ENCODE measurements at places on chromosomes 7 and 10. TPM values are rescaled to one million over a fixed set of nuclear protein-coding genes. Genes with fewer than 3 reads are reported as not detected.
A peak's percentile ranks its signal among the peaks of the same experiment; 100 is the strongest.

OR13A1 gene
- total RNA-seq: not detected

DNA sequence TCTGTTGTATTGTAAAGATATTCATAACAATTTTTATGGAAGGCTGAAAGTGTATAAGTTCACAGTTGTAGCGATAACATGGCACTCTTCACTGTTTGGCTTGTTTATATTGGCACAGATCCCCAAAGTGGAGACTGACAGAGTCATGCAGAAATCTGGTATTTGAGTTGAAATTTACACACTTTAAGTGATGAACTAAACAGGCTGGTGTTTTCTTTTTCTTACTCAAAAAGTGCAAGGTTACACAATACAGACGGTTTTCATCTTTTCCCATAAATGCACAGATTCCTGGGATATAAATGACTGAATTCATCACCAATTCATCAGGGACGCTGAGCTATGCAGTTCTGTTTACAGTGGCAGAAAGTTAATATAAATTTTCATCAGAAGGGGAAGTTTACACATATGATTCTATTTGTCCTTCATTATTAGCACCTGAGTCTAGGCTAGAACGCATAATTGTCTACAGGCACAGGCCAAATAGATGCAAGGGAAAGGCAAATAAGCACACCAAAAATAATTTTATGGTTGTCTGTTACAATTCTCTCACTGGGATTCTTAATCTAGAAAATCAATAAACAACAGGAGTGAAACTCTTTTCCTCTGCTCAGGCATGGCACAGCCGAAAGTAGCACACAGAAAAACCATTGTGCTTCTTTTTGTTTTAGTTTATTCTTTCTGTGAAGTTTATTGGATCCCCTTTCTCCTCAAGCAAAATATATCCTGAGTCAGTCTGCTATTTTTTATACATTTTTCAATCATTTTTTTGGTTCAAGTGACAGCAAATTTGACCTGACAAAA, 88.0 kb downstream of the FOXP2 start:
- no peaks in the 10 kb centered on the region for H3K27me3 ChIP-seq
- H3K4me1 ChIP-seq: peaks cover 7% of the 10 kb centered on the region
- H3K36me3 ChIP-seq: no peaks in the 10 kb centered on the region
- no peak overlapping the region for H3K27ac ChIP-seq
- DNase-seq: peak; percentile 8

C1QL3 gene
- total RNA-seq: not detected

GRCh38 chr7:132164558-132165125, 411.6 kb downstream of the PLXNA4 start:
- H3K27me3 ChIP-seq: peaks cover 97% of the 10 kb centered on the region
- no peaks in the 10 kb centered on the region for H3K36me3 ChIP-seq
- no peak overlapping the region for H3K4me3 ChIP-seq
- H3K27ac ChIP-seq: no peak overlapping the region
- no peaks in the 10 kb centered on the region for H3K4me1 ChIP-seq

CLRN3 gene
- total RNA-seq: 0.52 TPM

GTF2IRD1 gene
- total RNA-seq: 31.1 TPM

- H3K27me3 ChIP-seq: no peaks in the 10 kb centered on the region
- H3K4me3 ChIP-seq: no peak overlapping the region
- H3K36me3 ChIP-seq: no peaks in the 10 kb centered on the region
- no peak for DNase-seq
- no peaks in the 10 kb centered on the region for H3K4me1 ChIP-seq
Observed at GRCh38 chr10:76436401-76436811, 1005.0 kb downstream of the LRMDA start.

NUTM2E gene
- total RNA-seq: not detected

UBTD1 gene
- 8.7 TPM for total RNA-seq

- no peaks in the 10 kb centered on the region for H3K4me1 ChIP-seq
- no peaks in the 10 kb centered on the region for H3K36me3 ChIP-seq
- H3K4me3 ChIP-seq: no peak within 1 kb of the TSS
- no peak within 1 kb of the TSS for H3K27ac ChIP-seq
Observed at GRCh38 chr7:54541669-54542625, at the start of gene VSTM2A. Gene VSTM2A, plus strand, starts transcription at chr7:54542375. Its CDS starts 356 bp downstream, at chr7:54542731.

DNA sequence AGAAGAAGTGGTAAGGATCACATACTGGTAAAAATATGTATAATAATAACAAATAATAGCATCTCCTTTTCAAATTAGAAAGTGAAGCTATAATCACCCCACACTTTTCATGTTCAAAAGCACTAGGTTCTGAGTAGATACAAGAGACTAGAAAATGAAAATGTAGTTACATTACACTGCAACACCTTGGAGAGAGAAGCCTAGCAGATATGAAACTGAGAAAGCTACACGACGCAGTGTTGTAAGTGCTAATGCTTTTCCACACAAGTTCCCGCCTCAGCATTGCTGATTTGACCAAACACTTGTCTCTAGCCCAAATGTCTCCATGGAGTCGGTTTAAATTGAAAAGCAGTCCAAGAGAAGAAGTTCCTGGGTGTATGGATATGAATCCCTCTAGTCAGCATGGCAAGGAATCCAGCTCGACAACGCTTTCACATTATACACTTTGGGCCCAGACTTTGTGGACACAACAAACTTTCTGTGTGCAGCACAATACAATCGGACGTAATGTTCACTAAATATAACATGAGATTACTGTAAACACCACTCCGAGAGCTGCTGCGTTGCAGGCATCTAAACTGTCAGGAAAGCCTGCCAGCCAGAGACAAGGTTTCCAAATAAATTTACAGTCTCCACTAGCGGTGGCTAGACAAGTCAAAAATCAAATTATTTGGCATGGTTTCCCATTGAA, 1.7 kb downstream of the PDE1C start:
- no peaks in the 10 kb centered on the region for H3K27me3 ChIP-seq
- peaks cover 55% of the 10 kb centered on the region for H3K4me1 ChIP-seq
- H3K4me3 ChIP-seq: peak overlapping the region; percentile 95
- H3K27ac ChIP-seq: no peak overlapping the region

- H3K27ac ChIP-seq: no peak overlapping the region
- no peaks in the 10 kb centered on the region for H3K27me3 ChIP-seq
- no peak overlapping the region for H3K4me3 ChIP-seq
- no peaks in the 10 kb centered on the region for H3K36me3 ChIP-seq
Observed at GRCh38 chr7:157674715-157675426, 338.1 kb downstream of the DNAJB6 start.

DNA sequence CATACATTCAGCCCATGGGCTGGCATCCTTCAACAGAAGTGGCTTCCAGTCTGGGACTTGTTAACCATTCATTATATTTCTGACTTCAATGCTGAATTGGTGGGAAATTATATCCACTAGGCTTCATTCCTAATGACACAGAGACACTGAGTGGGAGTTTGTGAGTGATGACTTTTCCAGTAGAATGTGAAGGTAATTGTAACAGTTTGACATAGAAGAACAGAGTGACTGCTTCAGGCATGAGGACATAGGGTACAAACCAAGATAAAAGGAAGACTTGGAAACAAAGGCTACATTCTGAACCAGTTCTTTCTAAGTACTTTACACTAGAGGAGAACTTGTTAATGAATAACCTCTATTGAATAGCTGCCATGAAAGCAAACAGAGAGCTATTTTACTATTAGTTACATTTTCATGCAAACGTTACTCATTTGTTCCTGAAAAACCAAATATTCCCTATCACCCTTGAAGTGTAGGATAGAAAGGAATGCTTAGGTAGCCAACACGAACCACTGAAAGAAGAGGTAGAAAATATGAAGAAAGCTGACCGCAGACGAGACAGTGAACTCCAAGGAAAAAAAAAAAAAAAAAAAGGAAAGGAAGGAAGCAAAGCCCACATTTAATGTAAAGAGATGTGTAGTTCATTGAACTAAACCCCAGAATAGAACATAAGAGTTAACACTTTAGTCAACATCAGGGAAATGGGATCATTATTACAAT, 237.0 kb upstream of the SEMA3C start:
- peaks cover 47% of the 10 kb centered on the region for H3K4me1 ChIP-seq
- no peaks in the 10 kb centered on the region for H3K36me3 ChIP-seq
- DNase-seq: no peak
- peak overlapping the region; percentile 20 for H3K4me3 ChIP-seq
- peak overlapping the region; percentile 77 for H3K27ac ChIP-seq

GDF10 gene
- not detected for total RNA-seq

GRCh38 chr7:42575171-42575570, 336.7 kb downstream of the C7orf25 start:
- H3K36me3 ChIP-seq: no peaks in the 10 kb centered on the region
- H3K27ac ChIP-seq: no peak overlapping the region
- H3K27me3 ChIP-seq: no peaks in the 10 kb centered on the region
- H3K4me1 ChIP-seq: no peaks in the 10 kb centered on the region
- DNase-seq: no peak

- H3K27ac ChIP-seq: no peak overlapping the region
- H3K4me3 ChIP-seq: no peak overlapping the region
- peaks cover 72% of the 10 kb centered on the region for H3K27me3 ChIP-seq
- no peaks in the 10 kb centered on the region for H3K36me3 ChIP-seq
- no peaks in the 10 kb centered on the region for H3K4me1 ChIP-seq
Observed at GRCh38 chr10:84588971-84589370, 260.6 kb downstream of the CCSER2 start.

KCNIP2 gene
- 3.3 TPM for total RNA-seq

GRCh38 chr7:71009636-71010035, 122.3 kb upstream of the GALNT17 start:
- no peak overlapping the region for H3K4me3 ChIP-seq
- no peaks in the 10 kb centered on the region for H3K4me1 ChIP-seq
- H3K27ac ChIP-seq: no peak overlapping the region
- H3K36me3 ChIP-seq: no peaks in the 10 kb centered on the region
- no peak for DNase-seq
- H3K27me3 ChIP-seq: no peaks in the 10 kb centered on the region

DNA sequence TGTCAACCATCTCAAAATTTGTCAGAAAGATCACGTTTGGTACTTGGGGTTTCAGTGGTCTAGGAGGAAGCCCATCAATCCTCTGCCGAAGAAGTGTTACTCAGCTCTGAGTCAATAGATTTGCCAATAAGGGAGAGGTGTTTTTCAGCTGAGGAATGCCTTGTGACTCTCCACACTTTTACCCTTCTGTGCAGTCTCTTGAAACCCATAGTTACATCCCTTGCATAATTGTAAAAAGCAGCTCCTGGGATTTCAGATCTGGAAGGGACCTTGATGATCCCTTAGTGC, 47.5 kb downstream of the INSYN2A start:
- H3K27me3 ChIP-seq: no peaks in the 10 kb centered on the region
- no peak overlapping the region for H3K4me3 ChIP-seq
- no peaks in the 10 kb centered on the region for H3K4me1 ChIP-seq
- H3K36me3 ChIP-seq: no peaks in the 10 kb centered on the region
- H3K27ac ChIP-seq: no peak overlapping the region
- no peak for DNase-seq

HPS1 gene
- 34.2 TPM for total RNA-seq

DNA sequence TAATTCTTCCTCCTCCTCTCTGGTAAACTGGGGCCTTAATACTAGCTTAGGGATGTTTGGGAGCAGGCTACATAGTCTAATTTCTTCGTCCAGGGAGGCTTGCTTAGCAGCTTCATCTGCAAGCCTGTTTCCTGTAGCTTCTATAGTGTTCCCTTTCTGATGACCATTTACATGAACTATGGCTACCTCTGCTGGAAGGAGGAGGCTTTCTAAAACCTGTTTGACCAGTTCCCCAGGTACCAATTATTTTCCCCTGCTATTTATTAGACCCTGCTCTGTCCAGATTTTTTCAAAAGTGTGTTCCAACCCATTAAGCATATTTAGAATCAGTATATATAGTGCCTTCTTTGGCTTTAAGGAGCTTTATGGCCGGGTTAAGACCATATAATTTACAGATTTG, 38.8 kb upstream of the DNAH11 start:
- no peaks in the 10 kb centered on the region for H3K27me3 ChIP-seq
- H3K36me3 ChIP-seq: no peaks in the 10 kb centered on the region
- no peak overlapping the region for H3K4me3 ChIP-seq
- H3K4me1 ChIP-seq: peaks cover 12% of the 10 kb centered on the region

- H3K27me3 ChIP-seq: no peaks in the 10 kb centered on the region
- peak; percentile 25 for DNase-seq
- no peak overlapping the region for H3K4me3 ChIP-seq
- H3K4me1 ChIP-seq: peaks cover 17% of the 10 kb centered on the region
- no peak overlapping the region for H3K27ac ChIP-seq
- no peaks in the 10 kb centered on the region for H3K36me3 ChIP-seq
Observed at GRCh38 chr10:65751218-65751617, 1174.6 kb upstream of the LRRTM3 start.

DNA sequence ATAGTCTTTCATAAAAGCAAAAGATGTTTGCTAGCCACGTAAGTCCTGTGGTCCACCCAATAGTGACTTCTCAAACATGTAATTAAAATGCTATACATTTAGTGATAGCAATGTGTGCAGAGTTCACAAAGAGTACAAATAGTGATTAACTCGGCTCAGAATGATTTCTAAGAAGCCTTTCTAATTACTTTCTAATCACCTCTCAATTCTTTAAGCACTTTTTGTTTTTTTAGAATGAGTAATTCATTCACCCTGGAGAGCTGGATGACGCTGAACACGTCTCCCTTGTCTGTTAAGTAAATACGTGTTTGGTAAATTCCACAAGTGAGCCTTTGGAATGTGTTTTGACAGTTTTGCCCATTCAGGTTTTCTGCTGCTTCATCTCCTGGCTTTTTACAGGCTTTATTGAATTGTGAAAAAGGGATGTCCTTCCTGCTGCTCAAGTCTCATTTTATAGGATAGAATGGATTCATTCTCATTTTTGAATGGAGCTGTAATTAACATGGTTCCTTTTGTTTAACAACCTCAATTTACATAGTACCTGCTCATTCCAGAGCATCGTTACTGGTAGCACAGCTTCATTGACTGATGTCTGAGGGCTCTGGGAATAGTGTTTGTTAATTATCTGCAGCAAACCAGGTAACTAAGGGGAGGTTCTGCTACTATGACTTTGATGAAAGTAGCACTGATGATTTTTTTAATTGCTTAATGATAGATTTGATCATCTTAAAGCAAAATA, 212.1 kb downstream of the VTI1A start:
- H3K27ac ChIP-seq: no peak overlapping the region
- peaks cover 16% of the 10 kb centered on the region for H3K4me1 ChIP-seq
- no peaks in the 10 kb centered on the region for H3K27me3 ChIP-seq

GARIN1A gene
- total RNA-seq: 8.5 TPM

GRCh38 chr10:124123156-124123555, 29.8 kb upstream of the CHST15 start:
- H3K4me3 ChIP-seq: no peak overlapping the region
- H3K36me3 ChIP-seq: no peaks in the 10 kb centered on the region
- H3K27ac ChIP-seq: no peak overlapping the region
- no peaks in the 10 kb centered on the region for H3K4me1 ChIP-seq

GRCh38 chr7:71342202-71342601, 210.3 kb downstream of the GALNT17 start:
- H3K27me3 ChIP-seq: no peaks in the 10 kb centered on the region
- H3K4me3 ChIP-seq: no peak overlapping the region

- DNase-seq: no peak
- no peak overlapping the region for H3K4me3 ChIP-seq
- H3K27ac ChIP-seq: no peak overlapping the region
- no peaks in the 10 kb centered on the region for H3K36me3 ChIP-seq
- no peaks in the 10 kb centered on the region for H3K4me1 ChIP-seq
Observed at GRCh38 chr7:118602090-118602489, 377.6 kb downstream of the ANKRD7 start.
